SK-N-SH treated with all-trans-retinoic acid at 6 μM for 48 hours (cell line): ENCODE measurements at places on chromosomes 5 and 9.
A peak's percentile ranks its signal among the peaks of the same experiment; 100 is the strongest.

DNA sequence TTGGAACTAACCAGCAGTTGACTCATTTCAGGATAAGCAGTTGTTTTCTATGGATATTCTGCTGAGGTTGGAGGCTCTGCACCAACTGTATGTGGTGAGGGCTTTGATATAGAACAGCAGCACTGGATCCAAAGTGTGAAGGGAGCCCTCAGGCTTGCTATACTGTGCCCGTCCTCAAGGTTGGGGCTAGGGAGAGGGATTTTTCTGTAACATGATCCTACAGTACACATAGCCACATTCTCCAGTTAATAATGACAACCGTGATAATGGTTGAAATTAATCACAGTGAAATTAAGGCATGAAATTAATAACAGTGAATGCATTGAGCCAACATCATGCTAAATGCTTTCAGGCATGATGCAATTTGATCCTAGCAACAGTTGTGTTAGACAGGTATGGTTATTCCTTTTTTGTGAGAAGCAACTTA lies 36.7 kb downstream of the ARHGAP26 start:
- peak; percentile 70 for ATAC-seq

GRCh38 chr9:7212101-7212500 lies 454.3 kb downstream of the KDM4C start:
- no peak for ATAC-seq

GRCh38 chr9:69740872-69741505 lies 18.8 kb downstream of the PTAR1 start:
- no peak for ATAC-seq

DNA sequence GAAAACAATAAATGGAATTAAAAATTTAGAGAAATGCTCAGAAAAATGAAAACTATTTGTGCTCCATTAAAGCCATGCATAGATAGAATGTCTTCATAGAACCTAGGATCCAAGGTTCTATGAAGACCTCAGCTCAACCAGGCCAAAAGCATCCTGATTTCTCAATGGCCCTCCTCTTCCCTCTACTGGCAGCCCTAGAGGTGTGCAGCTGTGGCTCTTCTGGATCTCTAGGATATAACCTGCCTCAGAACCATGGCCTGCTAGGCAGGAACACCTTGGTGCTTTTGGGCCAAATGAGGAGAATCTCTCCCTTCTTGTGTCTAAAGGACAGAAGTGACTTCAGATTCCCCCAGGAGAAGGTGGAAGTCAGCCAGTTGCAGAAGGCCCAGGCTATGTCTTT lies 15.1 kb downstream of the IFNA1 start:
- peak; percentile 84 for ATAC-seq

DNA sequence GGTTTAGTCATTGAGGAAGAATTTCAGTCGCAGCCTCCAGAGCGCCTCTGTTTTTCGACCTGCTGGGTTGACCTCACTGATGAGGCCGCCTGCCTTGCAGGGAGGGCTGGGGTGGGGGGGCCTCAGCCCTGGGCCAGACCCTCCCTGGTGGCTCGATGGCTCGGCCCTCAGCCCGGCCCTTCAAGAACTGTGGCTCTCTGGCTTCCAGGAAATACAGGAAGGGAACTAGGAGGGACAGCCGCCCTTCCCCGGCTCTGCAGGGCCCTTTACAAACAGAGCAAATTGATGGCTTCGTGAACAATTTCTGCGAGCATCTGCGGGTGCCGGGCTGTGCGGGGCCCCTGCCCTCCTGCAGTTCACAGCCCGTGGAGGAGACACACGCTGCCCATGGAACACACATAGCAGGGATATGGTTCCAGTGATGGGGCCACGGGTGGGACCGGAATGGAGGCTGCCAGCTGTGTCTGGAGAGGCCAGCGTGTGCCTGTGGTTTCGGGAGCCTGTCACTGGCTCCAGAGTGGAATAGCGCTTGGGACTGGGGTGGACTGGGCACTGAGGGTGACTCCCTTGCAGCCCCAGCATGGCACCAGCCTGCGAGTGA lies 39.6 kb downstream of the COL5A1 start:
- ATAC-seq: peak; percentile 24

- no peak for ATAC-seq
Observed at GRCh38 chr9:109488791-109489492, 9.2 kb downstream of the PTPN3 start.

- ATAC-seq: peak; percentile 44; the same call in 1 of the 3 replicates
Observed at GRCh38 chr9:117184173-117184572, 230.7 kb downstream of the ASTN2 start.

- peak; percentile 82 for ATAC-seq
Observed at GRCh38 chr5:6576861-6577501, 55.9 kb downstream of the NSUN2 start.

- ATAC-seq: peak; percentile 53; the same call in 2 of the 3 replicates
Observed at GRCh38 chr9:7510199-7510598, 289.4 kb downstream of the DMAC1 start.

GRCh38 chr5:82045554-82046275 lies 73.9 kb downstream of the ATG10 start:
- peak; percentile 89 for ATAC-seq

- no peak for ATAC-seq
Observed at GRCh38 chr9:13721481-13722235, 442.2 kb upstream of the MPDZ start.

GRCh38 chr5:2133080-2133479 lies 250.4 kb upstream of the IRX4 start:
- no peak for ATAC-seq

GRCh38 chr5:103178167-103178566 lies 58.1 kb downstream of the PPIP5K2 start:
- ATAC-seq: no peak

- no peak for ATAC-seq
Observed at GRCh38 chr5:176542135-176542595, 5.0 kb upstream of the RNF44 start.

DNA sequence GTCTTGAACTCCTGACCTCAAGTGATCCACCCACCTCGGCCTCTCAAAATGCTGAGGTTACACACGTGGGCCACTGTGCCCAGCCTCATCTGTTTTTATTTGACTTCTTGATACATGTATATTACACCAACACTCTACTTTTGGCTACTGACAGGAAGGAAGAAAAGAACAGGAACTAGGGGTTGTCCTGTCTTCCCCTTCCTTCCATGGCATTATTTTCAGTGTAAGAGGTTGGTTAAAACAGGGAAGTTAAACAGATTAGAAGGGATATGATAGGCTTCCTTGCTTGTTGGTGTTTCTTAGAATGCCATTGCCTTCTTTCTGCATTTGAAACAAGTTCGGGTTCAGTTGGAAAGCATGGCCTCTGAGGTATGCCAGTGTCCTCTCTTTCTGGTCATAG lies 312.8 kb downstream of the NDUFS4 start:
- no peak for ATAC-seq

GRCh38 chr5:69074664-69075521 lies 18.9 kb upstream of the SLC30A5 start:
- no peak for ATAC-seq

- no peak for ATAC-seq
Observed at GRCh38 chr5:1293416-1294205, 1.3 kb downstream of the TERT start.

- no peak for ATAC-seq
Observed at GRCh38 chr9:33049680-33050361, 24.7 kb downstream of the DNAJA1 start.

- no peak for ATAC-seq
Observed at GRCh38 chr9:93258419-93258817, 74.5 kb downstream of the WNK2 start.

DNA sequence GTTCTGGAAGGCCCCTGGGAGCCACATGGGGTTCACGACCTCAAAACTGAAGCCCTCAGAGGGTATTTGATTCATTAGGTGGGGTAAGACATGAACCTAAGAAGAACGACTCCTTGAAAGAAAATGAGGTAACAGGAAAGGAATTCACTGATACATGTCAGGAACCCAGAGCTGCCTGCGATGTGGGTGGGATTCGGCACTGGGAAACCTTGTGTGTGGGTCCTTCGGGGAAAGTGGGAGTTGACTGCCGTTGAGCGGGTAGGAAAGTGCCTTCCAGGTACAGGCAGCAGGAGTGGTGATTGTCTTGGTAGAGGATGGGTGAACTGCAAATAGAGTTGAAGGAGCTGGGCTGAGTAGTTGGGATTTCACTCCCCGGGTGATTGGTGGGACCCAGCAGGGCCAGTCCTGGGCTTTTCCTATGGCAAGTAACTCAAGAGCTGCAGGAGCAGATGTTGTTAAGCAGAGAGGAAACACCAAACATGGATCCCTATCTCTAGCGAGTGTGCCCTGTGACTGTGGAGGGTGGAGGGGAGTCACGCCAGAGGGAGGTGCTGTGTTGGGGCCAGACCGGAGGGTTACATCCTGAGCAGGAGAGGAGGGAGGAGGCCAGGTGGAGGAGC lies 30.8 kb downstream of the ANKRD33B start:
- peak; percentile 11 for ATAC-seq

- ATAC-seq: no peak
Observed at GRCh38 chr9:98203153-98203552, 10.7 kb upstream of the CORO2A start.

DNA sequence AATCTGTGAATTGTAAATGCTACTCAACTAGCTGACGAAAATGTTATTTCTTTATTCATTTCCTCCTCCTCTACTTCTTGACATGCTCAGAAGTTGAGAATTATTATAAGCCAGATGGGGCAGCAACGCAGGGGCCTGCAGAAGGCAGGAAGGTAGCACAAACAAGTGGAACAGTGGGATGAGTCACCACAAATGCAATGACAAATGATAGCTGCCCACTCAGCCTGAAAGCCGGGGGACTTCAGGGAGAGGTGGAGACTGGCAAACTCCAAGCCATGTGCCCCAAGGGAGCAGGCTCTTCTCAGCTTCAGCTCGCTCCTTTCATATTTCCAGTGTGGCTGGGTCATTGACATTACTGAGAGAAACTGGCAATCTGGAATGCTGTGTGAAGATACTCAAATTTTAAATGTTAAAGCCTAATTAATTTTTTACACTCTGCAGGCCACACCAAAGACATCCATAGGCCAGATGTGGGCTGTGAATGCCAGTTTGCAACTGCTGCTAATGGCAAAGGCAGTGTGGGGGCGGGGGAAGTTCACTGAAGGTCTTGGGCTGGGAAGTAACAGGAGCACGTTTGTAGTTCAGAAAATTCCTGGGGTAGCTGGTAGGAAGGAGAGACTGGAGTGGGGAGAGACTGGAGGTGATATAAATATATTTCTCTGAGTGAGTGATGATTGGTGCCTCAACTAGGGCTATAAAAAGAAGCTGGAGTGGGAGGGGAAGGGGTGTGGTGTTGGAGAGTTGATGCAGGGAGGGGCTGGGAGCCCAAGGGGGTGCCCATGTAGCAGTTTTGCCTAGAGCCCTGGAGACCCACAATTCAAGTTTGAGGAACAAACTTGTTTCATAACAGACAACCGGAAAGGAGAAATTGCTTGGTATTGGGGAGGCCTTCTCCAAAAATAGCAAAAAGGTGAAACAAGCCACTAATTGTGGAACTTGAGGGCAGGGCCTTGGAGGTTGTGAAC lies 20.8 kb upstream of the ADRB2 start:
- peak; percentile 90 for ATAC-seq

- no peak for ATAC-seq
Observed at GRCh38 chr9:110278080-110278707, 21.9 kb upstream of the TXN start.

- ATAC-seq: peak; percentile 62
Observed at GRCh38 chr5:149697001-149697400, 33.1 kb upstream of the PPARGC1B start.

DNA sequence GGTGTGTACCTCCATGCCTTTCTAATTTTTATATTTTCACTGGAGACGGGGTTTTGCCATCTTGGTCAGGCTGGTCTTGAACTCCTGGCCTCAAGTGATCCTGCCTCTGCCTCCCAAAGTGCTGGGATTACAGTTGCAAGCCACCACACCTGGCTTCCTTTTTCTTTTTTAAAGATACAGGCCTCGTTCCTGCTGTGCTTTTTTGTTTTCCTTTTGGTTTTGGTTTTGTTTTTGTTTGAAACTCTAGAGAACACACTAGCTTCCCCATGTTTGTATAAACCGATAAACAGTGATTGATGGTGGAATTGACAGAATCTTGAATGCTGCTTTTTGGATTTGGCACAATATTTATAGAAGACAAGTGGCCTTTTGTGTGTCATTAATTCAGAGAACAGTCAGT lies 1603.4 kb downstream of the MAT2B start:
- ATAC-seq: no peak

DNA sequence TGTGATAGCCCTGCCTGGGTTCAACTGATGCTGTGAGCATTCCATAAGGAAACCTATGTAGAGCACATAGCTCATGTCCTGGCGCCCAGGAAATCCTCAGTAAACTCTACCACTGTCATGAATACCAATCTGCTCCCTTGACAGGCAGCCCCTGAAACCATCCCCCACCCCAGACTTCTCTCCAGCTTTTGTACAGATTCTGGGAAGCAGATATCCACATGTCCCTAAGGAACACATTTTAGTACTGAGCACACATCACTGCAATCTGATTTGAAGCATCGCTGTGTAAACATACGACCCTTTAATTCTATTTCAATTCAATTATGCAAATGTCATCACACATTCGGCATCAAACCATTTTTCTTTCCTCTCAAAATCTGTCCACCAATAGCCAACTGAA lies 89.5 kb upstream of the FSTL4 start:
- no peak for ATAC-seq

DNA sequence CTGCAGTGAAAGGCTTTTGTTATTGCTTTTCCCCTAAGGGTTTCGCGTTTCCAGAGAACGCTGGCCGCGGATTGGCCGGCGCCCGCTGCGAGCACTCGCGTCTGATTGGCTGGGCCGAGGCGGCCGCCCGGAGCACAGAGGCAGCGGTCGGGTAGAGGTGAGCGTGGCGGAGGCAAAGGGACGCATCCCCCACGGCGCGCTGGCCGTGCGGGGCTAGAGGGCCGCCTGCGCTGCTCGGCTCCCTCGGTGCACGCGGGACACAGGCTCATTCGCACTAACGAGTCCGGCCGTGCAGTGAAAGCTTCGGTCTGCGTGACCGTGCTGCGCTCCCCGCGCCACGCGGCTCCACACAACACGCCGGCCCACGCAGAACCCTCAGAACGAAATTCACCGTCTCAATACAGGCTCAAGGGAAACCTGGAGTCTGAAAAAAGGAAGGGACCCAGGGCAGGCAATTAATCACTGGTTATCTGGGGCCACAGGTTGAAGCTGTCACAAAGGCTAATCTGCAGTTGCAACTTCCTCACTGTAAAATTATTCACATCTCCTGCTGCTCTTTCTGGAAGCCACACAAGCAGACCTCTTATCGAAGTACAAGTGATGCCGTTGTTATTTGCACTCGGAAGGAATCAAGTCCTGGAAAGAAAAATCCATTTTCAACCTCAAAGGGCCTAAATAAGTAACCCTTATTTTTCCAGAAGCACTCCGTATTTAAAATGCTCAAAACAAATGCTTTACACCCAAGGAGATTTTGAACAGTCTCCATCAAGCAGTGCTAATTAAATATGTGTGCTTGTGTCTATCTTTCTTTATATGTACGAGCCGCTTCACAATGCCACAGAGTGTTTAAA lies 94.6 kb downstream of the ZNF608 start:
- ATAC-seq: peak; percentile 95

- ATAC-seq: no peak
Observed at GRCh38 chr9:37953206-37953774, 49.4 kb upstream of the SLC25A51 start.
